Mammary epithelial cell (primary cell): ENCODE measurements at places on chromosomes 16 and 17. TPM values are rescaled to one million over a fixed set of nuclear protein-coding genes. Genes with fewer than 3 reads are reported as not detected.

Gene TOX3
- total RNA-seq = under 0.01 TPM

Gene ANKS4B
- not detected for total RNA-seq

Gene TSNAXIP1
- 0.33 TPM for total RNA-seq

Gene HOXB7
- not detected in 2 replicates for total RNA-seq

Gene CCDC40
- total RNA-seq = 2.4 and 3.0 TPM in 2 replicates

Gene CACNA1G
- not detected for total RNA-seq

Gene SBK1
- 0.38 and 0.43 TPM in 2 replicates for total RNA-seq

Gene C16orf46
- 0.88 and 0.99 TPM in 2 replicates for total RNA-seq

Gene RBBP6
- 33.0 TPM for total RNA-seq
